ENCODE measurements at places on chromosomes 12 and 14. TPM values are rescaled to one million over a fixed set of nuclear protein-coding genes. Genes with fewer than 3 reads are reported as not detected.

Gene DHH
- not detected for total RNA-seq

Gene SLC8B1
- 9.5 TPM for total RNA-seq

Gene ARHGEF25
- total RNA-seq: 5.7 TPM

Gene LRCOL1
- total RNA-seq: not detected

Gene CMA1
- total RNA-seq: not detected

Gene MYO1H
- total RNA-seq: not detected

Gene MORN3
- total RNA-seq: 0.13 TPM

Gene SIX4
- total RNA-seq: 2.8 TPM

Gene C3AR1
- total RNA-seq: not detected
